ENCODE measurements at places on chromosomes 4 and X.

DNA sequence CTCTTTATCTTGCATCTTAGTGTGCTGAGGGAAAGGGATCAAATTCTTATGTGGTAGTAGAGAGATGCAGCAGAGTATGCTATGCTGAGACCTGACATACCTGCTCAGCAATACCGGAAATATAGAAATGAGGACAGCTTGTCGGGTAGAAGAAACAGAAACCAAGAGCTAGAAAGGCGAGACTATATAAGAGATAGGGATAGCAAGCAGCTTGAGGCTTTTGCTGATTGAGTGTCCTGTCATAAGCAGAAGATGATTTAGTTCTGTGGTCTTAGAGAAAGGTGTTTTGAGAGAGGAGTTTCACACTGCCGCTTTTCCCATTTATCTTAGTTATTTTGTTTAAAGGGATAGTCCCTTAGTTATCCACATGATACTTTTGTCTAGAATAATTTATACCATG, 31.7 kb downstream of the USP9X start:
- DNase-seq = no peak

DNA sequence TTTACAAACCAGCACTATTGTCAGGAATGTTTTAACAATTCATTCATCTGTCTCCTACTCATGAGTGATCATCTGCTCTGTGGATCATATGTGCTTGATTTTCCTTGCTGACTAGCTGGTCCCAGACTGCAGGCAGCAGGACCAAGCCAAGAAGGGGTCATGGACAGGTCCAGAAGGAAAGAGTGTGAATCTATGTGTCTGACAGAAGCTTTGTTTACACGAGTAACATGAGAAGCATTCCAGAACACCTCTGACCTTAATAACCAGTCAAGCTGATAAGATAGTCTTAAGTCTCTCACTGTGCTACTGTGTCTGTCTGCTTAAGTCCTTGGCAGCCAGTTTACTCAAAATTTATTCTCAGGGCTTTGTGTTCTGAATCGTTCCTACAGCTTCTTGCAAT, 39.0 kb downstream of the GUCY1A1 start:
- DNase-seq = no peak

DNA sequence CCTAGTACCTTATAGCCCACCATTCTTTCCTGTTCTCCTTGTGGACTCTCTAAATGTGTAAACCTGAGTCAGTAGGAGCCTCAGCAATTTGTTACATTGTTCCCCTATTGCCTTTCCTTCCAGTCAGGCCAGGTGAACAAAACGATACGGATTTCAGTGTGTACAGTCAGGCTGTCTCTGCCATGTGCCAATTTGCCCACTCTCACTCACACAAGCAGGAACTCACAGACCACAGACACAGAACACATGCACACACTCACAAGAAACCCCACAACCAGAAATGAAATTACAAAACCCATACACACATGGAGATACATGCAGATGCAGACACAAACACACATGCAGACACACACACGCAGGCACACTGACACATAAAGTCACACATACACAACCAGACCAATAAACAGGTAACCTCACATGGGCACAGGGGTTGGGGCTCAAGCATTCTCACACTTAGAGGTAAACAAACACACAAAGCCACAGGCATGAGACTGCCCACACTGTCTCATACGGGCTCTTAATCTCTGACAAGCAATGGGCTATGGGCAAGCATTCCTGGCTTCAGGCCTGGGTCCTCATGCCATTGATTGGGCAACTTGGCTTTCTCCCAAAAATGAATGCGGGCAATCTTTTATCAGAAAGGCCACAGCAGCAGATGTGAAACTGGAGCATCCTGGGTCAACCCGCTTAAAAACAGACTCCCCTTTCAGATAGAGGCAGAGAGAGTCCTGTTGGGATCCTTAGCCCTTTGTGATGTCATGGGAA, 68.7 kb downstream of the NBDY start:
- peak; percentile 64 for DNase-seq

DNA sequence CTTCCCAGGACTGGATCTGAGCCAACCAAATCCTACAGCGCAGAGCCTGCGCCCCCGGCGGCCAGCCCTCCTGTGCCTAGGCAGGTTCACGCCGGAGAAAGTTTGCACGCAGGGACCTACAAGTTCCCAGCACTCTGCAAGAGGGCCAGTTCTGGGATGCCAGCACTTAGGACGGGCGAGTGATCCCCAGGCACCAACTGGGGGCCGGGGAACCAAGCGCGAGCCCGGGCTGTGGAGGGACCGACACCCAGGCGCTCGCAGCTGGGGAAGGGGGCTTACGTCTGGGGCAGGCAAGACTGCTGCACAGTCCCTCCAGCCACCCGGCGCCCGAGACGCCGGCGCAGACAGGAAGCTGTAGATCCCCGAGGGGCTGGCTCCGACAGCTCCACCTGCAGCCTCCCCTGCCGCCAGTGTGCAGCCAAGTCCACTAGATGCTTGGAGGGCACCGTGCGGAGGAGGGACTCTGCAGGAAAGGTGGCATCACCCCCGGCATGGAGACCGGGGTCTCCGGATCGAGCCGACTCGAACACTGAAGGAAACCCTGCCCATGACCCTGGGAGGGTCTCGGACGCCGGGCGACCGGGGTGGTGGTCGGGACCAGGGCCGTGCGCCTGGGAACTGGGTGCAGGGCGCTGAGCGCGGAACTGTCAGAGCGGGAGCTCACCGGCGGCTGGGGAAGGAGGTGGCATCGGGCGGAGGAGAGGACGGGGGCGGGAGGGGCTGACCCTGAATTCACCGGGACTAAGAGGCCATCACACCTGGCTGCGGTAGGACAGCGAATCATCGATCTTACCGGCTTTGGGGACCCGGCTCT, 566 bp downstream of the CORIN start:
- peak; percentile 73 for DNase-seq

DNA sequence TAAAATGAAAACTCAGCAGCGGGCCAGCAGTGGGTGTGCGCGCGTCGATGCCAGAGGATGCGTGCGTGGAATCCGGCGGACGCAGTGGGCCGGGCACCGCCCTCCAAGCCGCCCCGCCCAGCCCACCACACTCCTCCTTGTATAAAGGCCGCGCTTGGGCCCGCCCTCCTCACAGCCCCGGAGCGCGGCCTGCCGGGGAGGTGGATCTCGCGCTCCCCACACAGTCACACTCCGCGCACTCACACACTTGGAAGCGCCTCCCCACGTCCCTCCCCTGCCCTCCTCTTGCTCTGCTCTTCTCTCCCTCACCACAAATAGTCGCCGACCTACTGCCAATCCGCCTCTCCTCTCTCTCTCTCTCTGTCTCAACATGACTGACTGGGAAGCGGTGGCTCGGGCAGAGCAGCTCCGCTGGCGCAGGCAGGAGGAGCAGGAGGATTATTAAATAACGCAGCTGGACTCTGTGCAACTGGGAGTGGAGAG, at the start of gene CCSER1:
Gene CCSER1 (plus strand): TSS at position 172 of the 483 bp plus-strand sequence.
- peak; percentile 93 for DNase-seq

GRCh38 chrX:103518571-103518970, 718 bp downstream of the RAB40A start:
- no peak for DNase-seq

DNA sequence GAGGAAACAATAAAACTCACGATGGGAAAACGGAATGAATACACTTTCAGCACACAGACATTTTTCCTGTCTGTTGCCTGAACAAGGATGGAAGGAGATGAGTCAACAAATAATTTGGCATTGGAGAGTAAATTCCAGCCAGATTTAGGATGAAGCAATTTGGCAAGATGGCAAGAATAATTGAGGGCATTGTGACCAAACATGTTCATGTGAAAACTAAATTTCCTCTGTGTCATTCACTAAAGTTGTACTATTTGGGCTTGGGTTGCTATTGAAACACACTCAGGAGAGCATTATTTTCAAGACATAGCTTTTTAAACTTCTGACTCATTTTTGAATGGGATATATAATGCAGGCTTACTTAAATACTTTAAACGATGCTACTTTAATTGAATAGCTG, 1614.4 kb downstream of the PCDH19 start:
- no peak for DNase-seq
